ENCODE measurements at places on chromosomes 16 and 17.

DNA sequence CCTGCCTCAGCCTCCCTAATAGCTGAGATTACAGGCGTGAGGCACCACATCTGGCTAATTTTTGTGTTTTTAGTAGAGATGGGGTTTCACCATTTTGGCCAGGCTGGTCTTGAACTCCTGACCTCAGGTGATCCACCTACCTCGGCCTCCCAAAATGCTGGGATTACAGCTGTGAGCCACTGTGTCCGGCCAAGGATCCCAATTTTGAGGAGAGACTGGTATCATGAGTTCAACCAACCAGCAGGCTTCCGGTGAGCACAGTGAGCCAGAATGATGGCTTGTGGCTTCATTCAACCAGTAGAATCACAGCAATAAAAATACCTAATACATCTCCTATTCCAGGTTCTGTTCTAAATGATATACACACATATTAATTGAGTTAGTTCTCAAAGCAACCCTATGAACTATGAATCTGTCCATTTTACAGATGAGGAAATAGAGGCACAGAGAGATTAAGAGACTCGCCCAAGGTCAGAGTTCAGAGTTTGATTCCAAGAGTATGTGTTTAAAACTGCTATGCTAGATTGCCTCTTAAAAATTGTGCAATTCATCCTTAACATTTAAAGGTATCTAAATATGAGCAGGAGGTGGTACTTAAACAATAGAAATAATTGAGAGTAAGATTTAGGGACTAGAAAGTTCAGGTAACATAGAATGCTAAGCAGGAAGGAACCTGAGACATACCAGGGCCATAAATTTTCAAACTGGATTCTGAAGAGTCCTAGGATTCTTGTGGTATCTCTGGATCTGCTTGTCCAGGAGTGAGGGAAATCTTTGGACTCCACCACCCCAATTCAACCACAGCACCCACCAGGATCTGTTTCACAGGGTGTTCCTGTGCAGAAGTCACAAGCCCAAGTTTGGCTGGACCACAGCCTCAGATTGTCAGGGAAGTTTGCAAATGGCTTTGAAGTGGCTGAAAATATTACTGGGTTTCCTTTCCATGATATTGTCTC, 25.1 kb downstream of the CCDC42 start:
- DNase-seq, result no peak

- no peak for DNase-seq
Observed at GRCh38 chr16:85619101-85619891, 6.2 kb downstream of the GSE1 start.

- no peak for DNase-seq
Observed at GRCh38 chr17:48162306-48162934, 54.9 kb downstream of the SNX11 start.

DNA sequence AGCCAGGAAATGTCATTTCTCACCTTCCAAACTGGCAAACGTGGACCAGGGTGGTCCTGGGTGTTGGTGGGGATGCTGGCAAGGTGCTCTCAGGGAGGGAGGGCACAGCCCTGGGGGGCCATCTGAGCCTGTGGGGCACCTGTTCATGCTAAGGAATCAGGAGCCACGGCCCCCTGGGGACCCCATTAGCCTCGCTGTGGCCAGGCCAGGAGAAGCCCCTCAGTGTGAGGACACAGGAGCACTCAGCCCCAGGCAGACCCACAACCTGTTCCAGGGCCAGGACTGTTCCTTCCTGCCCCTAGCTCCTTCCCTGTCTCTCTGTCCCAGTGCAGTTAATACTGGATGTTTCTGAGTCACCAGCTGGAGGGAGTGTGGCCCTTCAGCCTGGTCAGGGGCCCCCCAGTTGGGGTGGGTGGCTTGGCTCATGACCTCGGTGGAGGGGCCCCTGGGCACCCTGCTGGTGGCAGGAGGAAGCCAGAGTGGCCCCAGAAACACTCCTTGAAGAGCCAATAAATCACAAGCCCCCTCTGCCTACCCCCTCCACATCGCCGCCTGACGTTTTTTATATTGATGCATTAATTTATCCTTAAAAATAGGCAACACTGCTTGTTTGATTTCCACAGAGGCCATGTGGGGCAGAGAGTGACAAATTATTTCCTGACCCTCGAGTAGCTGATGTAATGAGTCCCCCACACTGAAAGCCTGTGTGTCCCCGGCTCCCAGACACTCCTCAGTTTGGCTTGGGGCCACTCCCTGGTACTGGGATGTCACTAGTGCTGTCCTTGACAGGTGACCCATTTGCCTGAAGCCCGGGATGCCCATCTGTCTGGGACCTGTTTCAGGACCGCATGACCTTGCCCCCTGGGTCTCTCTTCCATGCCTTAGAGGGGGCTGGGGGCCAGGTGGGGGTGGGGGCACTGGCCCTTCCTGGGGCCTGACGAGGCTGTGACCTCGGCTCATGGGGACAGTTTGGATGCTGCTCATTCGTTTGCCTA, 22.3 kb downstream of the ACTG1 start:
- DNase-seq, result no peak

GRCh38 chr16:86984343-86984742, 332.8 kb downstream of the C16orf95 start:
- no peak for DNase-seq

- no peak for DNase-seq
Observed at GRCh38 chr16:22163806-22164205, 1.5 kb downstream of the SDR42E2 start.

GRCh38 chr17:76562734-76563148, 22.9 kb downstream of the PRCD start:
- DNase-seq, result peak; percentile 64
